ENCODE measurements at places on chromosomes 16 and 17.
A peak's percentile ranks its signal among the peaks of the same experiment; 100 is the strongest.

DNA sequence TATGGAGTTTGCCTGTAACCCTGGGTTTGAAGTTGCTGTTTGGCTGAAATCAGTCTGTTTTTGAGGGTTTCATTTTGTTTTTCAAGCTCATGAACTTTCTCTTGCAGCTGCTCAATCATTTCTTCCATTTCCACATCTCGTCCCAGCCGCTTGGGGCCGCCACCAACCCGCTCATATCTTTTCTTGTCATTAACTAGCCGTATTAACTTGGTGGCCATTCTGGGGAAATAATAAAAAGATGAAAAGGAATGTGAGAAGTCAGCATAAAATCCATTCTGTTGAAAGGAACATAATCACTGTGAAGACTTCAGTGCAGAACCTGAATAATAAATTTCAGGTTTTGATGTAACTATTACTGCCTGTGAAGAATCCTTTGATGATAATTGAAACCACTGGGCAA, 11.5 kb downstream of the RPGRIP1L start:
- no peak for DNase-seq

GRCh38 chr17:30422171-30422570, 43.4 kb downstream of the CPD start:
- DNase-seq: no peak

DNA sequence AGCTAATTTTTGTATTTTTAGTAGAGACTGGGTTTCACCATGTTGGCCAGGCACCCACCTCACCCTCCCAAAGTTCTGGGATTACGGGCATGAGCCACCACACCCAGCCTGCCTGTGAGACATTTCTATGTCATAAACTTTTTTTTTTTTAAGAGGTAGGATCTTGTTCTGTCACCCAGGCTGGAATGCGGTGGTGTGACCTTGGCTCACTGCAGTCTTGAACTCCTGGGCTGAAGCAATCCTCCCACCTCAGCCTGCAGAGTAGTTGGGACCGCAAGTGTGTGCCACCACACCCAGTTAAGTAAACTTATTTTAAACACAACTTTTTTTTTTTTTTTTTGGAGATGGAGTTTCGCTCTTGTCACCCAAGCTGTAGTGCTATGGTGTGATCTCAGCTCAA, 47.2 kb downstream of the SCNN1G start:
- DNase-seq: no peak

DNA sequence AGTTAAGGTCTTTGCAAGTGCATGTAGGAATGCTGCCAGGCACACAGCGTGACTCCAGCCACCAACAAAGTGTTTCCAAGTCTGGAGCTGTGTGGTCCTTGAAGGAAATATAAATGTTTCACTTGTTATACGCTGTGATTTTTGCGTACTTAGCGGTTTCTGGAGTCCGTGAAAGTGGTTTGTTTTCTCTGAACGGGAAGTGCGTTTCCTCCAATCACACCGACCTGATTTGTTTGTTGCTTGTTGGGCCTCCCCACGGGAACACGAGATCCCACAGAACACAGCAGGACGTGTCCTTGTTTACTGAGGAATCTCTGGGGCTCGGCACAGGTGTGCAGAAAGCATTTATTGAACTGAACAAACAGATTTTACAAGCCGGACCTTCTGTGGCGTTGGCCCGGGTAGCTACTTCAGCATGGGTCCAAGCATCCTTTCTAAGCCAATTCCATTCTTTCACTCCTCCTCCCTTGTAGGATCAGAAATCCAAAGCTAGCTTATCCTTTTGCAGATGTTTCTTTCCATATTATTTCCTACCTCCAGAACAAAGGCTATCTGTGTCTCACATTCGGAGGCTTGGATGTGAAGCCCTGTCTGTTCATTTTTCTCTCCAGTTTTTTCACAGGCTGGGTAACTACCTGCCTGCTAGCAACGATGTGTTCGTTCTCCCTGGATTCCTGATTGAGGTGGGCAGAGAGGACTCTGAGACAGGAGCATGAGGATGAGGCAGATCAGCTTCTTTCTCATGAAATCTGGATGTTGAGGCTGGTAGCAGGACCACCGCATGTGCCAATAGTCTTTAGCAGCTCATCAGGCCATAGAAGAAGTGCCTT, 44.6 kb downstream of the ABAT start:
- DNase-seq: no peak

- no peak for DNase-seq
Measured at GRCh38 chr17:51017270-51017669, 103.4 kb downstream of the SPAG9 start.

DNA sequence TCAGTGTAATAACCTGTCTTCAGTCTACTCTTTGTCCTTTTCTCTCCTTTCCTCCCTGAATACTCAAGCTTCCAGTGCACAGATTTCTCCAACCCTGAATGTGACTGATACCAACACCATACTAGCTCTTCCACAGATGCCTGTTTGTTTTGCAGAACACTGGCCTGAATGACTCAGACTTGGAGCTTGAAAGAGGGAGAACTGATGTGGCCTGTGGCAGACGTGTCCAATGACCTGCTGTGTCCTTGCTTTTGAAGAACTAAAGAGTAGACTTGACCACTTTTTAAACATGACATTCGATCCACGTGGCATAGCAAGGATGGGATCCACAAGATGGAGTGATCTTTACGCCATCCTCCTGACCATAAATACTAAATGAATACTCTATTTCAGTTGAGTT, 361.0 kb downstream of the WWOX start:
- DNase-seq: no peak

DNA sequence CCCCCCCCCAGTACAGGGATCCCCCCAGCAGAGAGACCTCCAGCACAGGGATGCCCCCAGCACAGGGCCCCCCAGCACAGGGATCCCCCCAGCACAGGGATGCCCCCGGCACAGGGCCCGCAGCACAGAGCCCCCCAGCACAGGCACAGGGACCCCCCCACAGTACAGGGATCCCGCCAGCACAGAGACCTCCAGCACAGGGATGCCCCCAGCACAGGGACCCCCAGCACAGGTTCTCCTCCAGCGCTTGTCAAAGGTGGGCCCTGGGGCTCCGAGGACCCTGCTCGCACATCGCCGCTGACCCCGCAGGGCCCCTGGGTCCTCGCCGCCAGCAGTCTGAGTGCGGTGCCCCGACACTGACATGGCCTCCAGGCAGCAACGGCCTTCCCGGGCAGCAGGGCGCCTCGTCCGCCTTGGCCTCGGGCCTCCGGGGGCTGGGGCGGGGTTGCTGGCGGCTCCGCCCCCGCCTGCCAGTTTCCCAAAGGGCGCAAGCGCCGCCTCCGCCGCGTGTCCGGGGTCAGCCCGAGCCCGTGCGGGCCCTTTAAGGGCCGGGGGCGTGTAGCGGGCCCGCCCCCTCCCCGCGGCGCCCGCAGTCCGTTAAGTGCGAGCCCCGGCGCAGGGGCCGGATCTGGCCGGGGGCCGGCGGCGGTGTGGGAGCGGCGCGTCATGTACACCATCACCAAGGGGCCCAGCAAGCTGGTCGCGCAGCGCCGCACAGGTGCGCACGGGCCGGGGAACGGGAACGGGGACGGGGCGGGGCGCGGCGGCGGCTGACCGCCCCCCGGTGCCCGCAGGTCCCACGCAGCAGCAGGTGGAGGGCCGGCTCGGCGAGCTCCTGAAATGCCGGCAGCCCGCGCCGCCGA, at the start of gene MCRIP2:
MCRIP2 (plus strand) TSS at position 503 of the 863 bp plus-strand sequence; CDS start at position 667, 164 bp downstream.
- peak; percentile 10 for DNase-seq

DNA sequence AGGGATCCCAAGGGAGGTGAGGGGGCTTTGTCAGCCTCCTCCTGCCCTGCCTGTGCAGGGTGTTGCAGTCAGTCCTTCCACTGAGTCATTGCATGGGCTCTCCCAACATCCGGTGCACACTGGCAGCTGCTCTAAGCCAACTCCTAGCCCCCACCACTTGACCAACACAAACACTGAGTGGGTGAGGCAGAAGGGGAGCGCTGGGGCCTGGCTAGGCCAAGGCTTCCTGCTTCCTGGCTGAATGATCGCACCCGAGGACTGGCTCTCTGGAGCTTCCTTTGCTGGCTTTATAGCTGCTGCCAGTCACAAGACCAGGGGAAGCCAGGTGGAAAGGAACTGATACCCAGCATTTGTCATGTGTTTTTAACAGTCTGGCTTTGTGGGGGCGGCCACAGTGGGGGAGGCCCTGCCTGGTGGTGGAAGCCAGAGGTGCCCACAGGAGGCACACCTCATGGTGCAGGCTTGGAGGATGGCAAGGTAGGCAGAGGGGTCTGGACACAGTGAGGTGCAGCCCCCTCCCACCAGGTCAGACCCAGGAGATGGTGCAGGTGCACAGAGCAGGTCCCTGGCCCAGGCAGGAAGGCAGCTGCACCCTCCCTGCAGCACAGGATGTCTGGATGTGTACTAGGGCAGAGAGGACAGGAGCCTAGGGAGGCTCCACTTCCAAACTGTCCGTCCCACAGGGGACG, 6.8 kb downstream of the MPG start:
- DNase-seq: no peak

- no peak for DNase-seq
Measured at GRCh38 chr17:1541367-1541904, 21.2 kb downstream of the PITPNA start.

DNA sequence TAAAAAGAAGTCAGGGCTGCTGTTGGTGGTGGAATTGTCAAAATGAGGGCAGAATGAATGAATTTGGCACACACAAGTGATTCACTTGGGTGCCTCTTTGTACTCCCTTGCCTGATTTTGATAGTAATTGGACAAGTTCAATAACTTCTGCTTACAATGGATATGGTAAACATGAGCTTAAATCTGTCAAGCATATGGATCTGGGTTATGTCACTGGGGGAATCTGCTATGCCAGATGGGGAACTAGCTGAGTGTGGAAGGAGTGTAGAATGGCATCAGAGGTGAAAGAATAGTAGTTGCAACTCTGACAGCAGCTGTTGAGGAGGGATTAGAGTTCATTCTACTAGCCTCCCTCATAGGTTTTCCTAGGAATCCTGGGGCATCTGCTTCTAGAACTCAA, 724.2 kb upstream of the CDH8 start:
- DNase-seq: no peak

DNA sequence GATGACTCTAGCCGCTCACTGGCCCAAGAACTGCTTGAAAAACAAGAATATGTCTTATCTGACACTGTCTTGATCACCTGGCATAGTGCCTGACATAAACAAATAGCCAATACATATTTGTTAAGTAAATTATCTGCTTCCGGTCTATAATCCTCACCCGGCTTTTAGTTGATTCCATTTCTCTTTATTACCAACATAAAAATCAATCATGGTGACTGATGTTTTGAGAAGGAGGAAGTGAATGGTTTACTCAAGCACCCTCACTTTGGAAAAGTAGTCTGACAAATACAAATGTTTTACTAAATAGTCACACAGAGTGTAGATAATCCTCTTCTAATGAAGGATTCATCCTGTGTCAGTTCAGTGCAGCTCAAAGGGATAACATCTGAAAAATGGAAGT, 47.0 kb downstream of the SKAP1 start:
- peak; percentile 17 for DNase-seq

DNA sequence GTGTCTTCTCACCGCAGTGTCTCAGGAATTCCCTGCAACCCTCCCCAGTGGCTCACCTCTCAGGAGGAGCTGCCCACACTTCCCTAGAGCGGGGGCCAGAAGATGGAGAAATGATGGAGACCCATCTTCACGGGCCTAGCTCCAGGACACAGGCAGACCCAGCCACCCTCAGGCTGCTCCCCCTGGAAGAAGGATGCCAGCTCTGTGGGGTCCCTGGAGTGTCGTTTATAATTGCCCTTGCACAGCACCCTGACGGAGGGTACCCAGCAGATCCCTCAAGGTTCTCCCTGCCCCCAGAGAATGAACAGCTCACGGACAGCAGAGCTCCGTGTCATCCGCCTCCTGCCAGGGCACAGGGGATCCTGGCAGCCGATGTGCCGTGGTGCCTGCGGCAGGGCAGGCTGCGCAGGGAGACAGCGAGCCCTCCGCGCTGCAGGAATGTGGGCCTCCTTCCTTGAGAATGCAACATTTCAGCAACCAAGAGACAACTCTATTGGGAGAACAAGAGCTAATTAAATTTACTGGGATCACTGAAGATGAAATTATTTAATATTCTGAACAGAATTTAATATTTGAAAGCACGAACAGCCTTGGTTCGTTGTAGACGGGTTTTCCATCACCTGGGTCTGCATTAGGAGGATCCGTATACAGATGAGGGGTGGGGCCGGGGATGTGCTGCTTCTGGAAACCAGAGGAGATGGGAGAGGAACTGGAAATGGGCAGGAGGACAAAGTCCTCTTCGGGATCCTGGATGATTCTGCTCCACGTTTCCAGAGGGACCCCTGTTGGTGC, 21.0 kb upstream of the RBFOX3 start:
- no peak for DNase-seq

DNA sequence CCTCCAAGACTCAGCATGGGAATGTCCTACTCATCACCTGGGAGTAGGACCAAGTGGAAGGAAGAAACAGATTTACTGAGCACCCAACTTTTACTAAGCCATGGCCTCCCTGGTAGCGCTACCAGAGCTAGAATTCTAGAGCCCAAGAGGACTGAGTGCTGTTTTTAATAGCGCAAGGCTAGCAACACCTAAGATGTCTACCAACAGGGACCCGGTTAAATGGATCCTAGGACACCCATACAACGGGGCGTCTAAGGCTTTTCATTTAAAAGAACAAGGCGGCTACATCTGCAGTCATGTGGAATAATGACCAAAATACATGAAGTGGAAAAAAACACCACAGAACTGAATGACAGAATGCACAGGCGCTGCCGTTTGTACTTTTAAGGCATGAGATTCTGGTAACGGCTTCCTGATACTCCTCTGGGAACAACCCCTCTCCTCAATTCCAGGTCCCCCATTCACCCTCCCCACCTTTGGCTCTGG, 5.1 kb downstream of the GGA2 start:
- no peak for DNase-seq

GRCh38 chr17:7313890-7314718, 1.1 kb downstream of the GPS2 start:
- no peak for DNase-seq

- DNase-seq: no peak
Measured at GRCh38 chr16:54649876-54650275, 280.8 kb upstream of the IRX5 start.

DNA sequence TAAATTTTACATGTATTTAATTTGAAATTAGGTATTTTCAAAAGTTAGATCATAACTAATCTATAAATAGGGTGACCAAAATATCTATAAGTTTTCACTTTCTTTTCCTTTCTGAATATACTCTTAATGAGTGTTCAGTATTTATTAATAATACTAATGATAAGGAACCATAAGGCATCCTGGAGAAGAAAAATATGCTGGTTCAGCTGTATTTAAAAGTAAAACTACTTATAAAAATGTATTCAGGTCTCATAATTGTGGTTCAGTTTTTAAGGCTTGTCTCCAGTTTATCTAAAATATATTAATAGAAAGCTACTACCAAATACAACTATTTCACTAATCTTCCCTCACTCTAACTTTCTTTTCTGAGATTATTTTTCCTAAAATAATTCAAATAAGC, 67.3 kb downstream of the HELZ start:
- no peak for DNase-seq

All from NCI-H748 treated with DMSO at 0.1 percent for 48 hours (cell line).